ENCODE measurements at places on chromosomes 4 and X. TPM values are rescaled to one million over a fixed set of nuclear protein-coding genes. Genes with fewer than 3 reads are reported as not detected.
A peak's percentile ranks its signal among the peaks of the same experiment; 100 is the strongest.

DNA sequence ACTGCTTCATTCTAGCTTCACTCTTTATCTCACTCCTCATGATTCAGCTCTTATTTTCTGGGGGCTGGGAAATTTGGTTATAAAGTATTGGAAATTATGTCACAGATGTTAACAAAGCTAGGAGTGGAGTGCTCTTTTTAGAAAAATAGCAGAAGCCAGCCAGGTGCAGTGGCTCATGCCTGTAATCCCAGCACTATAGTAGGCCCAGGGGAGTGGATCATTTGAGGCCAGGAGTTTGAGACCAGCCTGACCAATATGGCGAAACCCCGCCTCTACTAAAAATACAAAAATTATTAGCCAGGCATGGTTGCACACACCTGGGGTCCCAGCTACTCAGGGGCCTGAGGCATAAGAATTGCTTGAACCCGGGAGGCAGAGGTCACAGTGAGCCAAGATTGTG lies 97.2 kb upstream of the GUCY1A1 start:
- DNase-seq, result no peak

GRCh38 chr4:177579649-177580048 lies 137.4 kb upstream of the AGA start:
- DNase-seq, result no peak

GRCh38 chrX:7351926-7352325 lies 204.0 kb upstream of the PUDP start:
- no peak for DNase-seq

ZFP92 gene
- 1.5 TPM for polyA plus RNA-seq

GRCh38 chr4:109044431-109044830 lies 258.0 kb downstream of the COL25A1 start:
- no peak for DNase-seq

DNA sequence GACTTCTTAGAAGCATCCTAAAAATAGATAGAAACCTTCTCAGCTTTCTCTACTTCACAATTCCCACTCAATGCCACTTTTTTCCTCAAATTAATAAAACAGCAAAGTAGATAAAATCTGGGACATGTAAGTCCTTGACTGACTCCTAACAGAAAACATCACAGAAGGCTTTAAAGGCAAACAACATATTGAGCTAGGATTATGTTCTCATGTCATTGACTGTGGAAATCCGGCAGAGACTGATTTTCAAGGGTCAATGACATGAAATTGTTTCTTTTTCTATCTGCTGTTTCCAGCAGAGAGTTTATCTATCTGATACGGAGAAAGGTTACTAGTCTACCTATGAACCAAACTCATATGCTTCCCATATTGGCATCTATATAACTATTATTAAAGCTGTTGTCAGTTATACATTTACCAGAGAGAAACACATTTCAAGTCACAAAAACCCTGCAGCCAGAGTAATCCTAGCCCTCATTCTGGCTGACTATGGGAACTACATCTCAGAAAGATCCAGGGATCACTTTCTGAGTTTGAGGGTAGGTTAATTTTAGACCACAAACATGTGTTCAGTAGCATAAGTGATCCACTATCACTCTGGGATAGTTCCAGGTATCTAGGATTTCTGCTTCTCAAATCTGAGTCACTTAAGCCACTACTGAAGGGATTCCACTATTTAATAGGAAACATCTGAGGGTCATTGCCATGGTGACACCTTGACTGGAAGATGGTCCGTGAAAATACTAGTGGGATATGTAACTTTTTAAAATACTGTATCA lies 147.6 kb downstream of the PPP3CA start:
- DNase-seq, result no peak

DNA sequence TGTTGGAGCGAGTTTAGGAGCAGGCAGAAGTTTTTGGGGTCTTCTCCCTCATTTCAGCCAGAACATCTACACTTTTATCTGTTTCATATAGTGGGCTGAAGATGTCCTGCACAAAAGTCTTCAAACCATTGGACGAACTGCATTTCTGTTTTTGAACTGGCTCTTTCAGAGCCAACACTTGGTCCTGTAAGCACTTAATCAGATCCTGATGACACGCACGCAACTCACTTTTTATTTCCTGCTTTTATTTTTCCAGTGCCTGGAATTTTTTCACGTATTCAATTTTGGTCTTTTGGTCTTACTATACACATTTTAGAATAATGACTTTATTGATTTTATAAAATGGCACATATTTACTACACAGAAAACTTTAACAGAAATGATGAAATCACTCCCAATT lies 40.2 kb upstream of the NKX3-2 start:
- DNase-seq, result no peak

GRCh38 chr4:71243091-71243833 lies 95.6 kb upstream of the SLC4A4 start:
- no peak for DNase-seq

- no peak for DNase-seq
Observed at GRCh38 chrX:19370061-19370460, 26.3 kb downstream of the PDHA1 start.

DNA sequence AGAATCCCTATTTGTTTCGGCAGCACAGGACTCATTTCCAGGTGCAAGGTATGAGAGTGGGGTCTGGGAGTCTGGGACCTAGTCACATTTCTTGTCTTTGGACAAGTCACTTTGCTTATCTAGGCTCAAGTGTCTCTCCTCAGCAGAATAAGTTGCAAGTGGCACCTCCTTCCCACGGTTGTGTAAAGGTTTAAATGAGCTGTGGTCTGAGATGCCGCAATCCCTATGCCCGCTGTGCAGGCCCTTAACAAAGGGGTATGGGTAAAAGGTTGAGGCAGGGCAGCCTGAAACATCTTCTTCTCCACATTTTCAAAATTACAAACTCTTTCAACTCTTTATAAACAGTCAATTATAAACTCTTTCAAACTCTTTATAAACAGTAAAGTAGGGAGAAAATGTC lies 93.7 kb downstream of the RTL5 start:
- DNase-seq, result no peak

- no peak for DNase-seq
Observed at GRCh38 chr4:184016759-184017668, 111.9 kb downstream of the STOX2 start.

GRCh38 chr4:1305261-1305711 lies 15.6 kb downstream of the MAEA start:
- no peak for DNase-seq

- peak; percentile 81 for DNase-seq
Observed at GRCh38 chr4:186029571-186030398, 39.2 kb upstream of the TLR3 start.

DNA sequence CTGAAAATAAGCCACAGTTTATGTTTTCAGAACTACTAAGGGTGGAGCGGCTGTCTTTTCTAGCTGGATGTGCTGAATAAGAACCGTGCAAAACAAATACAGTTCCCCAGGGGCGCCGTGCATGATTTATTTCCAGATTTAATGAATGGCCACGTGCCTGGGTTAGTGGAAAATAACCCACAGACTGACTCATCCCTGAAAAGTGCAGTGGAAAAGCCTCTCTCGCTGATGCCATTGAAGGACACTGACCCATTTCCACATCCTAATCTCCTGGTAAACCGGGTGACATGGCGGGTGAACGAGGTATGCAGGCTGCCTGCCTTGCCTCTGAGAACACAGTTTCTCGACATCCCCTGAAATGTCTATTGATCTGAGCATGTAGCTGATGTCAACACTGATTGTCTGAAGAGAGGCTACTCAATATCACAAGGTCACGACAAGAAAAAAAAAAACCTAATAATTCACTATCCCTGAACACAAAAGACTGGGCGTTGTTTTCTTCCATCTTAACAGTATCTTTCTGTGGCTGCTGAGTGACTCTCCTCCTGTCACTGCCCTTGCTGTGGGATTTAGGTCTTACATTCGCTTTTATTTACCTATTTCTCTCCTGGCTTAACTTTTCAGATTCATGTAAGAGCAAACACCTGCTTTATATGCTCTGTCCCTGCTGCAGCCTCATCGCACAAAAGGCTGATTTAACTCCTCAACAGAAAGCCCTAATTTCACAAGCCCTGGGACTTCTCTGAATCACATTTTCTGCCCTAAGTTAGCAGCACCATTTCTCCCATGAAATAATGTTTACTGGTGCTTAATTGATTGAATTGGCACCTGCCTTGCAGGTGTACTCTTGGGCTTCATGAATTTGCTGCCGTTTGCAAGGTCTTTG lies 76.9 kb upstream of the SCOC start:
- peak; percentile 27 for DNase-seq

GRCh38 chr4:87268411-87268810 lies 48.0 kb upstream of the KLHL8 start:
- DNase-seq, result no peak

GRCh38 chr4:57318703-57319102 lies 208.5 kb upstream of the IGFBP7 start:
- no peak for DNase-seq

IBSP gene
- not detected for polyA plus RNA-seq

CLTRN gene
- 24.6 TPM for polyA plus RNA-seq

CCNA2 gene
- 40.5 TPM for polyA plus RNA-seq

SPANXB1 gene
- polyA plus RNA-seq, result not detected

SORCS2 gene
- polyA plus RNA-seq, result 9.9 TPM

- DNase-seq, result no peak
Observed at GRCh38 chrX:133302775-133303445, 84.8 kb upstream of the TFDP3 start.

WDFY3 gene
- polyA plus RNA-seq, result 47.8 TPM

DNA sequence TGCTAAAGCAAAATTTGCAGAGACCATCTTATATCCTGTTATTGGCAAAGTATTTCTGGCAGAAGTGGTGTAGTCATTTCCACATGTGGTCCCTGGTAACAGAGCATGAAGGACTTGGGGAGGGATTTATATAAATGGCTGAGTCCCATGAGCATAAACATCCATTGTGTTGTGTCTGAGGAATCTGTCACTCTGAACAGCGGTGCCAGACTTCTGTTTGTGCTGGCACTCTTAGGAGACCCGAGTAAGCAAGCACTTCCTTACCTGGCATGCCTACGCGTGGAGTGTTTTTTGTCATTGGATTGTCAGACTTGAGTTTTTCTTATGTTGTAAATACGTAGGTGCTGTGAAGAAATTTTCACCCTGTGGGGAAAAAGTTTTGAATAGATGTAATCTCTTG lies 285.9 kb downstream of the ARHGAP10 start:
- no peak for DNase-seq

GRCh38 chr4:54322818-54323417 lies 93.8 kb downstream of the PDGFRA start:
- DNase-seq, result peak; percentile 53

CLIC2 gene
- 3.0 TPM for polyA plus RNA-seq

GABRB1 gene
- polyA plus RNA-seq, result 0.67 TPM

DNA sequence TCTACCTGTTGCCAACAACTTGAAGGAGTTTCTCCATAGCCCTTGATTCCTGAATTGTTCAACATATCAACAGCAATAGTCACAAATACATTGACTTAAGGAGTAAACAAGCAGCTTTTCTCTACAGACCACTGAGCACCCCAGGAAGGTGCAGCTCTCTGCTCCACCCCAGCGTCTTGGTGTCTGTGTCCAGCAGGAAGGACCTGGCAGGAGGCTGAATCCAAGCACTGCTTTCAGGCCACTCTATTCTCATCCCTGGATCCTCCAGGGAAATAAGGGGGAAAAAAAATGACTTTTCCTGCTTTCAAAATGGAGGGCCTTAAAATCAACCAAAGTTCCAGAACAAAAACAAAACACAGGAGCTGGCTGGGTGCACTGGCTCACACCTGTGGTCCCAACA lies 160.3 kb upstream of the MAB21L2 start:
- no peak for DNase-seq

DNA sequence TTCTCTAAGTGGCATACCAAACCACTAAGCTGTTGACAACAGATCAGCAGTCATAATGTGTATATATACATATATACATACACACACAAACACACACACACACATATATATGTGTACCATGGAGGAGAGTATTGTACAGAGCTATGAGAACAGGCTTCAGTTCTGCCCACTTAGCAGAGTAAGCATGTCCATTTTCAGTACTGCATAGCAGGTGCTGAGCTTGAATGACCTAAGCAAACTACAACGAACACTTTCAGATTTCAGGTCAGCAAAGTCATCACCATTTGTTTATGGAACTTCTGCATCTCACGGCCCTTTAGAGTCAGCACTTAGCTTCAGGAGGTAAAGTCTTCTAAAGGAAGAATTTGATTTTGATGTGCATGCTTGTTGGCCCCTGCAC lies 735.8 kb upstream of the ATOH1 start:
- DNase-seq, result no peak

GRCh38 chrX:19827088-19827487 lies 60.3 kb downstream of the SH3KBP1 start:
- no peak for DNase-seq

FGF13 gene
- 27.9 TPM for polyA plus RNA-seq
